ENCODE measurements at places on chromosomes 1 and 21.

- peak; percentile 29 for DNase-seq
Measured at GRCh38 chr1:175591083-175591743, 152.2 kb downstream of the TNR start.

DNA sequence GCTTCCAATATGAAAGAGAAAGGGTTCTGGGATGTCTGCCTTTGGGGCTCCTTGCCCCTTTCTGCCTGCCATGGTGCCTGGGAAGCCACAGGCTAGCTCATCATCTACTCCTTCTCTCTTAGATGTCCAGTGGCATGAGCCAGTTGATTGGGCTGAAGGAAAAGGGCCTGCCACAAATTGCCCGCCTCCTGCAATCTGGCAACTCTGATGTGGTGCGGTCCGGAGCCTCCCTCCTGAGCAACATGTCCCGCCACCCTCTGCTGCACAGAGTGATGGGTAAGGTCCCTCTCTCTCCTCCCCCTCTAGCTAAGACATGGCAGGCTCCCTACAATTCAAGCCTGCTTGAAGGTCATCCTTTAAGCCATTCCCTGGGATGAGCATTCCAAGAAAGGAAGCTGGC, 41.0 kb downstream of the PKP1 start:
- no peak for DNase-seq

- DNase-seq: no peak
Measured at GRCh38 chr1:114319418-114319817, 165.7 kb upstream of the SYT6 start.

GRCh38 chr1:9302745-9303524, 10.2 kb downstream of the SPSB1 start:
- no peak for DNase-seq

DNA sequence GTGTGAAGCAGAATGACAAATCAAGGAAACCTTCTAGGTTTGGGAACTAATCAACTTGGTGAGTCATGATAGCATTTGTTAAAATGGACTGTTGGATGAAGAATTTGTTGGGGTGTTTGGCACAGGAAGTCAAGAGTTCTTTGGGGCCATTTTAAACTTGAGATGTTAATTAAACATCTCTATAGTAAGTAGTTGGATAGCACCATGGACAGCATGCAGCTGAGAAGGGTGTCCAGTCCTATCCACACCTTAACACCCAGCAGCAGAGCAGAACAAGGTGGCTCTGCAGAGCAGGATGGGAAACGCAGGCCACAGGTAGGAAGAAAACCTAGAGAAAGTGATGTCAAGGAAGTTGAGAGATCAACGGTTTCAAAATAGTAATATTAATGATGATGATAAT, 52.5 kb downstream of the TNR start:
- DNase-seq: no peak

DNA sequence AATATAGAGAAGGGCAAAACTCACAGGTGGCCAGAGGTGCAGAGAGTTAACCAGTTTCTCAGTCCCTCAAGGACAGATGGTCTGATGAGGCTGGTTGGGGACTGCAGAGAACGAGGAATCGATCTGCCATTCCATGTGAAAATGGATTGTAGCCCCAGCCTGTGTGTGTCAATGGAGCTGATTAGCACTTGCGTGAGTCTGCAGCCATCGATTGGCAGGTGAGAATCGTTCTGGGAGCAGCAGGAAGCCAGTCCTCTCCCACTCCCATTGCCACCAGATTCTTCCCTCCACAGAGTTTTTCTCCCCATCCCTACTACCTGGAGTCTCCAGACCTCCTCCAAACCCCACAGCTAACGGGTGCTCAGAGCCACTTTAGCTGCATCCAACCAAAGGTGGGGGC, 18.3 kb upstream of the PSMB2 start:
- no peak for DNase-seq

DNA sequence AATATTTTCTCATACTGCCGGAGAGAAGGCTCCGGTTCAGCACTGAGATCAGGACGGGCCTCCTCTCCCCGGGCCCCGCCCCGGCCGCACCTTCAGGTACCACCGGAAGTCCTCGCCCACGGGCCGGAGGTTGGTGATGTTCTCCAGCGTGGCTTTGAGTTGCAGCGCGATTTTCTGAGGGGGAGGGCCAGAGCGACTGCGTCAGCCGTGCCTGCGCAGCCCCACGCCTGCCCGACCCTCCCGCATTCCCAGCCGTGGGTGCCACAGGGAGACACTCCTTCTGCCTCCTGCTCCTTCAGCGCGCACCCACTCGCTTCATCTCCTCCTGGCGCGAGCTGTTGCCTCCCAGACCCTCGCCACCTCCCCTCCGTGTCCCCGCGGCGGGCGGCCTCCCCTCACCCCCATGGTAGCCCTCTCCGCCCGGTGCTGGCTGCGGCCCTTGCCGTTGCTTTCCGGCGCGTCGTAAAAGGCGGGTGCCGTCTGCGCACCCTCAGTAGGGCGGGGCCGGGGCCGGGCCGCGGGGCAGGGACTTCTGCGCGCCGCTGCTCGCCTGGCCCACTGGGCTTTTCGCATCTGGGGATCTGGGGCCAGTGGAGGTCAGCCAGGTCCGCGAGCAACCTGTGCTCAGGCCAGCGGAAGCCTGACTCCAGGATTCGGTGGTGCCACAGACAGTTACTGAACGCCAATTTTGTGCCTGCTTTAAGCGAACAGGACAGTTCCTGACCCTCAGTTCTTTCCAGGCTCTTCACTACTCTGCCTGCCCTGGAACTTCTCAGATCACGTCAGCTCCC, at the start of gene CZIB:
Gene CZIB, minus strand, starts transcription at position 464 of the 791 bp plus-strand sequence. Its CDS starts 59 bp downstream, at position 405.
- peak; percentile 84 for DNase-seq

DNA sequence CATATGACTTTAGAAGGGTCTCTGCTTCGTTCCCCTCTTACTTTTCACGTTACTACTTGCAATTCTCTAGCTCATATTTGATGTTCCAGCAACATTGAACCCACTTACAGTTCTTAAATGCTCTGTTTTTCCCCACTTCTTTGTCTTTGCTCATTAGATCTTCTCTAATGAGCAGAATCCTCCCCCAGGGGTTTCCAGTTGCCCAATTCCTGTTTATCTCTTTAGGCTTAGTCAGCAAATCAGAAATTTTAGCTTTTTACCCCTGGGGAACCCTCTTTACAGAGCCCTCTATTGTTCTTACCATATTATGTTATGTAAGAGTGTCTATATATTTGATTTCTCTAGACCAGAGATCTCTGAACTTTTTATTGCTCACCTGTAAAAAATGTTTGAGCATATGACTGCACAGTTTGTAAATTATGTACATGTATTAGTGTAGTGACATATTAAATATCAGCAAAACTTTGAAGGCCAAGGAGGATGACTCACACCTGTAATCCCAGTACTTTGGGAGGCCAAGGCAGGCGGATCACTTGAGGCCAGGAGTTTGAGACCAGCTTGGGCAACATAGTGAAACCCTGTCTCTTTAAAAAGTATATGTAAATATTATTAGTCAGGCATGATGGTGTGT, 71.4 kb downstream of the FNBP1L start:
- DNase-seq: no peak

All from NCI-H748 treated with DMSO at 0.1 percent for 48 hours (cell line).